WERI-Rb-1 (cell line): ENCODE measurements at places on chromosomes 6 and 20.

GRCh38 chr6:165308926-165309731 lies at the start of gene C6orf118:
C6orf118 (minus strand) TSS chr6:165309605; CDS start chr6:165309586, 19 bp downstream.
- DNase-seq = peak; percentile 79

DNA sequence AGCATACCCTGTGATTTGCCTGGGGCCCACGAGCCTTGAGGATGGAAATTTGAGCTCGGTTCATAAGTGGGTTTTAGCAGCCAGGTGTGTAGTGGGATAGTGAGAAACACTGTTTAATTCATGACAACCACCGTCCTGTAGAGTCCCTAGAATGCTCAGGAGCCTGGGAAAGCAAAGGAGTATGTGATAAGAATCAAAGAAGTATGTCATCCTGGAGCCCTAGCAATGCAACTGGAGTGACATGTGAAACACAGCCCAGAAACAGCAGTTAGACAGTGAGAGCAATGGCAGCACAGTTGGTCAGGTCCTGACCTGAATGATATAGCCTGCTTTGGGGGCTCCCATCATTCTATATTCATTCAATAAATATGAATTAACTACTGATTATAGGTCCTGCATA lies 161.2 kb upstream of the ECI2 start:
- DNase-seq = no peak

- DNase-seq = no peak
Measured at GRCh38 chr6:82264321-82264720, 16.8 kb upstream of the IBTK start.

DNA sequence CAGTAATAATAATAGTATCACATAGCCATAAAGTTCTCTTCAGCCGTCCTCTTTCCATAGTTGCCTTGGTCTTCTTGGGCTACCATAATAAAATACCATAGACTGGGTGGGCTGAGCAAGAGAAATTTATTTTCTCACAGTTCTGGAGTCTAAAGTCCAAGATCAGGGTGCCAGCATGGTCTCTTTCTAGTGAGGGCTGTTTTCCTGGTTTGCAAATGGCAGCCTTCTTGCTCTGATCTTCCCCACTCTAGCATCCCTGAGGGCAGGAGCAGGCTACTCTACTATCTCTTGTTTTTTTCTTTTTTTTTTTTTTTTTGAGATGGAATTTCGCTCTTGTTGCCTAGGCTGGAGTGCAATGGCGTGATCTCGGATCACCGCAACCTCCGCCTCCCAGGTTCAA lies 8.2 kb upstream of the BEND3 start:
- no peak for DNase-seq

GRCh38 chr6:126056355-126057004 lies 70.1 kb downstream of the TRMT11 start:
- DNase-seq = no peak

DNA sequence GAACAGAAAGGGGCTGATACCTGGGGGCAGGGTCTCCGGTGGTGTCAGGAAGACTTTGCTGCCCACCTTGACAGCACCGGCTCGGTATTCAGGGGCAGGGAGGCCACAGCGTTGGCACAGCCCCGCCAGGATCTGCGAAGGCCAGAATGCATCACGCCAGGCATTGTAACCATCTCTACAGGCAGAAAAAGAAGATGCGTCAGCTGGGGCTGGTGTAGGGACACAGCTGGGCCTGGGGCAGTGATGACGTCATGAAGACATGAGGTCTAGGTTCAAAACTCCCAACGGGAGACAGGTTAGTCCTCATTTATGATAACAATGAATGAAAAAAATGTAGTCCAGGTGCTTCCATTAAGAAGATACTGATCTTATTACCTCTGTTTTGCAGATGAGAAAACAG lies 22.0 kb downstream of the ERGIC3 start:
- DNase-seq = no peak

GRCh38 chr20:32333181-32333987 lies 24.7 kb upstream of the ASXL1 start:
- DNase-seq = no peak

GRCh38 chr6:27019651-27020552 lies 227.6 kb upstream of the PRSS16 start:
- DNase-seq = peak; percentile 69

GRCh38 chr20:44911264-44911921 lies 1.5 kb downstream of the PABPC1L start:
- DNase-seq = peak; percentile 72

GRCh38 chr20:33042983-33043730 lies 10.5 kb upstream of the BPIFB3 start:
- DNase-seq = no peak

GRCh38 chr6:142872376-142872775 lies 72.6 kb downstream of the HIVEP2 start:
- no peak for DNase-seq

- DNase-seq = no peak
Measured at GRCh38 chr6:45898941-45899682, 116.5 kb downstream of the CLIC5 start.

DNA sequence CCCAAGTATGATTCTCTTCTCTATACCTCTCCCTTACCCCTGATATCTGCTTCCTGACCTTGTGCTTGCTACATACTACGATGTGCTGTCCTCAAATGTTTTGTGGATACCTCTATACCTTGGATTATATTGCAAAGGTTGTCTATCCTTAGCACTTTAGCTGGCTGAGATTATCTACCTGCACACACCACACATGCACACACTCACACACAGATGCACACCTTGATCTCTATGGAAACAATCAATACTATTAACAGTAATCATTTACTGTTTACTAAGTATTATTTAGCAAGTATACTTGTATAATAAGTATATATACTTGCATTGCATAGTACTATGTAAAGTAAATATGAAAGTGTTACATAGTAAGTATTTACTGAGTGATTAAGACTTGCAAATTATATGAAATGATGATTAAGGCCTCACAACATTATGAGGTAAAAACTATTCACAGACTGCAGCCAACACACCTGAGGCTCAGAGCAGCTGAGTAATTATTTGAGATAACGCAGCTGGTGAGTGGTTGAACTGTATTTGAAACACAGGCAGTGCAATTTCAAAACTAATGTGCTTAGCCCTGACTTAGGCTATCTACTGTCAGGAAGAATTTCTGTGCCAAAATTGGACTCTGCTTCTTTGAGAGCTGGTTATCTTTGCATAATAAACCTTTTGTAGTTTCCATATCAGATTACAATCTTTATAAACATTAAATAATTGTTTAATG lies 699.9 kb downstream of the FRK start:
- DNase-seq = no peak

DNA sequence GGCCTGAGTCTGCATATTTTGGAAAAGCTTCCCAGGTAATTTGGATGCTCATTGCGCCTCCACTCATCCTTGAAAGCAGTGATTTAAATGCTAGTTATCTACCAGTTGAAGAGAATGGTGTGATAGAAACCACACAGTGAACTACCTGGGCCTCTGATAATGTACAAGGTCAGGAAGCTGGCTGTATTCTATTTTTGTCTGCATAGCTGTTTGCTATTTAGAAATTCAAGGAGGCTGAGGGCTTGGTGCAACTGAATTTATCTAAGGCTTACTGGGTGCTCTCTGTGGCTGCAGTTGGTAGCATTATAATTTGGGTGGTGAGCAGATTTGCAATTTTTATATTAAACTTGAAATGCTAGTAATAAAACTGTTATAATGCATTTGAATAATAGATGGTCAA lies 245.6 kb downstream of the KIF16B start:
- no peak for DNase-seq

DNA sequence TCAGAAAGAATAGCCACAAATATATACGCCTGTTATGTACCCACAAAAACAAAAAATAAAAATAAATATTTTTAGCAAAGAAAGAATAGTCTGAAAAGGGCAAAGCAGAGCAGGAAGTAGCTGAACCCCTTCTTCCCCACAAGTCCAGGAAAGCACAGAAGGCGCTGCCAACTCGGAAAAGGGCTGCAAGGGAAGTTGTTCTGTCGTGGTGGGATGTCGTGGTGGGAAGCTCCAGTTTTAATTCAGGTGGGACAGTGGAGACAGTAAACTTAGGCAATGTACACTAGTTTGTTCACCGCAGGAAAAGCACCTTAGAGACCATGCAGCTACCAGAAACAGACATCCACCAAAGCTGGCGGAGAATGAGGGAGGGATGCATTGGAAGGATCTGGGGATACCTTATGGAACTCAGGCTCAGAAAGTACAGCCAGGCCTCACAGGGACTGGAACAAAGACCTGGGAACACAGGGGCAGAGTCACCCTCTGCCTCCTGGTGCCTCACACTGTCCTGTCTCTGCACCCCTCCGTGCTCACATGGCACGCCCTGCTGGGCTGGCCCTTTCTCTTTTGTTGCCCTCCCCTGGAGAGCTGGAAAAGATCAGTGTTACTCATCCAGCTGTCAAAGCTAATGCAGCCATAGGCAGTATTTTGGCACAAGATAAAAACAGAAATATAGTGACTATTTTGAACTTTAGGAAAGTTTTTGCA lies 3.3 kb upstream of the APMAP start:
- no peak for DNase-seq

DNA sequence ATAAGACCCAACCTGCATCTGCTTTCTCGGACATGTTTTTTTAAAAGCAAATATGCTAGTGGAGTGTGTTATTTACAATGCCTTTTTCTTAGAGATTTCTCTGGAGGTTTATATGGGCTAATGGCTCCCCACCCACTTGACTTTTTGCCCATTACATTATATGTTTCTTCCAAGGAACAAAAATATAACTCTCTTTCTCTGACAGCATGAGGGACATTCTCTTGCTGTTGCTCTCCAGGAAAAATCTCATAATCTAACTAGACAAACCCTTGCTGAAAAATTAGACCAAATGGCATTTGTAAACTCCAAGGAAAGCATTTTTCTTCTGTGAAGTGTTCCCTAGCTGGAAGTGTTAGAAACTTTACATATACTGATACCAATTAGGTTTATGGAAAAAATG lies 213.7 kb downstream of the PRL start:
- DNase-seq = no peak

- no peak for DNase-seq
Measured at GRCh38 chr6:13397359-13398068, 69.2 kb upstream of the TBC1D7 start.

GRCh38 chr6:11960909-11961779 lies 51.0 kb upstream of the HIVEP1 start:
- DNase-seq = no peak

DNA sequence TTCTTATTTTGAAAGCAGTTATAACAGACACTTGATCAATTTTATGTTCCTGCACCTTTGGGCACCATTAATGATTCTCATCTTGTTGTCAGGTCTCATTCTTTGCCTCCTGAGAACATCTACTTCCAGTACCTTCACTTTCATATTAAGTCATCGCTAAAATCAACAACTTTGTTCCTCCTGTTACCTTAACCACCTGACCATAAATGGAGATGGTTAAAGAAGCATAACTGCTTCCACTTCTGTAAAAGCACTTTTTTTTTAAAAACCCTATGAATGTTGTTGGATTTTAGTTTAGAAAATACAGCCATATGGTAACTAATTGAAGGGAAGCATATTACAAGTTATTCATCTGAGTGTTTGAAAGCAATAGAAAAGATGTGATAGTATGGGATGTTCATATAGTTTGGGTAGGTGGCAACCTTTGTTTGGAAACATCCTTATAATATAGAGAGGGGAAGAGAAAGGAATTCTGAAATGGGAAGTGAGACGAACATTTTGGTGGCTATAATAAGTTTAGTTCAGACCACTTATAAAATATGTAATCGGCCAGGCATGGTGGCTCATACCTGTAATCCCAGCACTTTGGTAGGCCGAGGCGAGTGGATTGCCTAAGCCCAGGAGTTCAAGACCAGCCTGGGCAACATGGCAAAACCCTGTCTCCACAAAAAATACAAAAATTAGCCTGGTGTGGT lies 53.9 kb downstream of the AFG1L start:
- DNase-seq = no peak

- no peak for DNase-seq
Measured at GRCh38 chr6:111583986-111584385, 21.7 kb downstream of the TRAF3IP2 start.

DNA sequence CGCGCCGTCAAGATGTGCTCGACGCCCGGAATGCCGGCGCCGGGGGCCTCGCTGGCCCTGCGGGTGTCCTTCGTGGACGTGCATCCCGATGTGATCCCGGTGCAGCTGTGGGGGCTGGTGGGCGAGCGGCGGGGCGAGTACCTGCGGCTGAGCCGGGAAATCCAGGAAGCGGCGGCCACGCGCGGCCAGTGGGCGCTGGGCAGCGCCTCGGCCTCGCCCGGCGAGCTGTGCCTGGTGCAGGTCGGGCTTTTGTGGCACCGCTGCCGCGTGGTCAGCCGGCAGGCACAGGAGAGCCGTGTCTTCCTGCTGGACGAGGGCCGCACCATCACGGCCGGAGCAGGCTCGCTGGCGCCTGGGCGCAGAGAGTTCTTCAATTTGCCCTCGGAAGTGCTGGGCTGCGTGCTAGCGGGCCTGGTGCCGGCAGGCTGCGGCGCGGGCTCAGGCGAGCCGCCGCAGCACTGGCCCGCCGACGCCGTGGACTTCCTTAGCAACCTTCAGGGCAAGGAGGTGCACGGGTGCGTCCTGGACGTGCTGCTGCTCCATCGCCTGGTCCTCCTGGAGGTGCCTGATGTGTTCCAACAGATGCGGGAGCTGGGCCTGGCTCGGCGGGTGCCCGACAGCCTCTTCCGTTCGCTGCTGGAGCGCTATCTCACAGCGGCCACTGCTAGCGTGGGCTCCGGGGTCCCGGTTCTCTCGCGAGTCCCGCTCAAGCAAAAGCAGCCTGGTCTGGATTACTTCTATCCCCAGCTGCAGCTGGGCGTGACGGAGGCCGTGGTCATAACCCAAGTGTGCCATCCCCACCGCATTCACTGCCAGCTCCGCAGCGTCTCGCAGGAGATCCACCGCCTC lies 656 bp downstream of the TDRD6 start:
- no peak for DNase-seq

- no peak for DNase-seq
Measured at GRCh38 chr6:109186012-109186411, 90.7 kb downstream of the CEP57L1 start.

DNA sequence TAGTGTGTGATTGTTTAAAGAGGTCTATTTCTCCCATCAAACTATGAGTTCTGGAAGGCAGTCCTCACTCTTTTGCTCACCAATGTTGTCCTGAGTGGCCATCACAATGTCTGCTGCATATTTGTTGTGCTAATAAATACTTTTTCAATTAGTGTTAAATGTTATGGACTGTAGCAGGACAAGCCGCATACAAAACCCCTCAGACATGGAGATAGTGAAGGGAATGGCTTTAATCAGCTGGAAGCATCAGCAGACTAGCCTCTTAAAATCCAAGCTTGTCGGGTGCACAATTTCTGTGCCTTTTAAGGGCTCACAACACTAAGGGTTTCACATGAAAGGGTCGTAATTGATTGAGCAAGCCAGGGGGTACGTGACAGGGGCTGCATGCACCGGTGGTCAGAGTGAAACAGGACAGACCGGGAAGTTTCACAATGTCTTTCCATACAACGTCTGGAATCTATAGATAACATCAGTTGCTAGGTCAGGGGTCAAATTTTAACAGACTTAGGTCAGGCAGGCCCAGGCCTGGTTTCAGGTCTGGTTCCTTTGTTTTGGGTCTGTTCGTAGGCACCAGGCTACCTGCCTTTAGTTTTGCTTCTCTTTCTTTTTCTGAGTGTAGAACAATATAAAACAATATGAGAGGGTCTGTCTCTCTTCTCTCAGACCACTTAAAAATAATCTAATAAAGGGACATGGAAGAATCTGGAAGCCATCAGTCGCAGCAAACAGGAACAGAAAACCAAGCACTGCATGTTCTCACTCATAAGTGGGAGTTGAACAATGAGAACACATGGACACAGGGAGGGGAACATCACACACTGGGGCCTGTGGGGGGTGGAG lies 327.6 kb upstream of the HTR1E start:
- DNase-seq = no peak
